ENCODE measurements at places on chromosomes 16 and 17. TPM values are rescaled to one million over a fixed set of nuclear protein-coding genes. Genes with fewer than 3 reads are reported as not detected.

The CIITA gene
- total RNA-seq = 5.6 TPM

The OSGIN1 gene
- total RNA-seq = 3.5 TPM

The TTYH2 gene
- 5.6 TPM for total RNA-seq

The ACSM2A gene
- not detected for total RNA-seq

DNA sequence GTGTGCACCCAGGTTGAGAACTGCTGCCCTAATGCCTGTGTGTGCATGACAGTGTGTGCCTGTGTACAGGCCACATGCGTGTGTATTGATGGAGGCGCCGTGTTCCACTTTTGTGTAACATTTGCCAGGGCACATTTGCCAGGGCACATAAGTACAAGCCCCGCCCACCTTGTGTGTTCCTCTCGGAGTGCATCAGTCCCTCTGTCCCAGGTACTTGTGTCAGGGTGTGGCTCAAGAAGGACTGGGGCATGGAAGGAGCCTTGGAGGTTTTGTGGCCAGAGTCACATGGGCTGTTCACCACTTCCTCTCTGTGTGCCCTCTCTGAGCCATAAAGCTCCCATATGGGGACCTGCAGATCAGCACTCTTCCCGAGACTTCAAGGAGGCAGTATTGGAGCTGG lies 73.9 kb downstream of the MRM1 start:
- DNase-seq = no peak

DNA sequence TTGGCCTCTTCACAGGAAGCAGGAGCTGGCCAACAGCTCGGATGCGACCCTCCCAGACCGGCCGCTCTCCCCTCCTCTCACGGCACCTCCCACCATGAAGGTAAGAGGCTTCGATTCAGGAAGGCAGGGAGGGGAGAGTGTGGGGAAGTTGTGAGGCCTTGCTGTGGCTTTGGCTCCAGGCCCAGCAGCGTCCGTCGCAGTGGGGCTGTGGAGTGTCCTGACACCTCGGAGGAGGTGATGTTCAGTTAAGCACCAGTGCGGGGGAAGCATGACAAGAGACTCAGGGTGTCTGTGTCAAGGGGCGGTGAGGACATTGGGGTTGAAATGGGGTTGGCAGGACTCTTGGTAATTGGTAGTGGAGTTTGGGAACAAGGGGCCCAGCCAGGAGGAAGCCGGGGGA lies 109.0 kb downstream of the RAP1GAP2 start:
- no peak for DNase-seq
